NCI-H1436 treated with DMSO at 0.1 percent for 48 hours (cell line): ENCODE measurements at places on chromosomes 13 and 19.

DNA sequence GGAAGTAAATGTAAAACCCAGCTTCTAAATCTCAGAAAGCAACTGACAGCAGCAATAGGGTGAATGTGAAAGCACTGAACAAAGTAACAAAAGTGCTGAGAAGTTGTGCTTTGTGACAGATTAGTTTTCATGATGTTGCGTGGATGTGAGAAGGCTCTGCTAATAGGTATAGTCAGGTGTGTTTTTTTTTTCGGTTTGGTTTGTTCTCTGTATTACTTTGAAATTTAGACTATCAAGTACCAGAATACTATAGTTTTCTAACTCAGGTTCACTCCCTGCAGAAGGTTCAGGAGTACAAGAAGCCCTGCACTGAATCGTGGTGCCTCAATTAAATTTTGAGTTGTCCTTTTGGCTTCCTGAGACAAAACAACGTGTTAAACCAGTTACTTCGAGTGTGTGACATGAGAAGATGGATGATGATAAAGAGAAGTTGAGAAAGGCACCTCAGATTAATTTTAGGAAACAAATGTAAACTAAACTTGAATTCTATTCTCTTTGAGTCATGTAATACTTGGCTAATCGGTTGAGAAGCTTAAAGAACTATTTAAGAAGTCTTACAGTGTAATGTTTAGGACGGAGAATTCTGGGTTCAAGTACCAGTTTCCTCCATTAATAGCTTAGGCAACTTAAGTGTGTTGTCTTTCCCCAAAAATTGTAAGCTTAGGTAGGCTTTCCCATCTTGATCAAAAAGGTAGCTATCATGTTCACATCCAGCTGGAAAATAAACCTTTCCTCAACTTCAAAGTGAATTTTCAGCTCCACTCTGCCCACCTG lies 10.3 kb downstream of the MIR17HG start:
- no peak for DNase-seq

DNA sequence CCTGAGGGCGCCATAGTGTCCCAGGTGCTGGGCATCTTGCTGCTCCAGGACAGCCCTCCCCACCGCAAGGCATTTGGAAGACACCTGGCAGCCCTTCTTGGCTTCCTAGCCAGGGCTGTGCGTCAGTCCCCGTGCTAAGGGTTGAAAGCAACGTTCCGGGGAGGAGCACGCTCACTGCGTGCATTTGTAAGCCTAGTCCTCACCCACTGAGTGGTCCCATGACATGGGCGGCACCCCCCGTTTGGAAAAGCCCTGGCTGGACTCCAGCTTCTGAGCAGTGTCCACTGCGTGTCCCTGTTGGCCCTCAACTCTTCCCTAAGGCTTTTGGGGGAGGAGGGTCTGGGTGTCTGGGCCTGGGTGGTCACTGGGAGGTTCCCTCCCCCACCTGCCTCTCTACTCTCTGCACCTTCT lies 76.3 kb upstream of the GPR183 start:
- no peak for DNase-seq

GRCh38 chr19:29507081-29507860 lies 18.5 kb upstream of the VSTM2B start:
- DNase-seq, result peak; percentile 32

- no peak for DNase-seq
These were observed 12.8 kb downstream of the IQCN start for GRCh38 chr19:18261474-18261873.

GRCh38 chr13:48576448-48577010 lies 43.6 kb upstream of the RCBTB2 start:
- no peak for DNase-seq

- no peak for DNase-seq
These were observed 45.8 kb downstream of the TGDS start for GRCh38 chr13:94550062-94550738.

DNA sequence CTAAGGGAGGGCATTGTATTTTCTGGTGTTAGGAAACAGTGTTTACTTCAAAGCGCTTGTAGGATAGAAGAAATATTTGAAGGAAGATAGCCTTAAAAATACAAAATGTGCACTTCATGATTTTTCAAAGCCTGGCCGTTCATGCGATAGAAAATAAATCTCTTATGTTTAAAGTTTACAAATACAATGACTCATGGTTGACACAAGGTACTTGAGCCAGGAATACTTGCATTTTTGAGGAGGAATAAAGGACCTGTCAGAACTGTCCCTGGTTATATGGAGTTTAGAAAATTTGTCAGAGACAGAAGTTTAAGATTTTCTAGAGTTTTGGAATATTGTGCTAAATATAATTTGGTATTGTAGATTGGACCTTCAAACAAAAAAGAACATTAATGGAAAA lies 1223.2 kb upstream of the SLC10A2 start:
- no peak for DNase-seq

- DNase-seq, result no peak
These were observed 1.5 kb upstream of the WDR18 start for GRCh38 chr19:982567-983170.

GRCh38 chr13:45954836-45955800 lies 97.4 kb downstream of the ZC3H13 start:
- no peak for DNase-seq

GRCh38 chr19:47257411-47258169 lies 1.3 kb downstream of the CCDC9 start:
- no peak for DNase-seq

DNA sequence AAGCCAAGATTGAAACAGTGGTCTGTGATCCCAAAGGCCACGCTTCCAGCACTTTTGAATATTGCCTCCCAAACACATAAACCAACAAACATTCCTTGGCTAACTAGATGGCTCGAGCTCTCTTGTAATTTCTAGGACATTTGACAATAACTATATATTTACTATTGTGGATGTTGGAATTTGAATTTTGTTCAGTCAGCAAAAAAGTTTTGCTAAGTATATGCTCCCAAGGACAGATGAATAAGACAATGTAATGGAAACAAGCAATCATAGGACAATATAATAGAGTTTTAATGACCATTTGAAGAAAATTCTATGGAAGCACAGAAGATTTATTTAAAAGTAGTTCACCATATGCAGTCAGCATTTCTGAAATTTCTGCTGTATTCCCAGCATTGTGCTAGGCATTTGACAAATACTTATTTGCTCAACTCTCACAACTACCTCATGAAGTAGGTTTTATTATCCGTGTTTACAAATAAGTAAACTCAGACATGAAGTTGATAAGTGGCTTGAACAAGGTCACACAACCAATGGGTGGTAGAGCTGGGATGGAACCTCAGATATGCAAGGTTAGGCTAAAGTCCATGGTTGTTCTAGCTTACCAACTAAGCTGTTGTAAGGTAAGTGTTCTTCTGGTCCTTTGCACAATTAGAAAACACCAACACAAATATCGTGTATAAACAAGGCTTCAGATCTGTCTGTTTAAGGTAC lies 205.1 kb downstream of the NUFIP1 start:
- no peak for DNase-seq

- DNase-seq, result no peak
These were observed 1130.3 kb downstream of the PCDH9 start for GRCh38 chr13:66099825-66100224.

- no peak for DNase-seq
These were observed 862.6 kb upstream of the PCDH20 start for GRCh38 chr13:62278271-62278670.

DNA sequence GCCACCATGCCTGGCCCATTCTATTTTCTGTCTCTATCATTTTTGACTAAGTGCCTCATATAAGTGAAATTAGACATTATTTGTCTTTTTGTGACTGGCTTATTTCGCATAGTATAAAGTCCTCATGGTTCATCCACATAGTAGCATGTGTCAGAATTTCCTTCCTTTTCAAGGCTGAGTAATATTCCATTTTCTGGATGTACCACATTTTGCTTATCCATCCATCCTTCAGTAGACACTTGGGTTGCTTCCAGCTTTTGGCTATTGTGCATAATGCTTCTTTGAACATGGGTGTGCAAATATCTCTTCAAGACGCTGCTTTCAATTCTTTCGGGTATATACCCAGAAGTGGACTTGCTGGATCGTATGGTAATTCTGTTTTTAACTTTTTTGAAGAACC lies 51.5 kb upstream of the USE1 start:
- no peak for DNase-seq

- no peak for DNase-seq
These were observed 10.1 kb upstream of the CD22 start for GRCh38 chr19:35318679-35319448.

DNA sequence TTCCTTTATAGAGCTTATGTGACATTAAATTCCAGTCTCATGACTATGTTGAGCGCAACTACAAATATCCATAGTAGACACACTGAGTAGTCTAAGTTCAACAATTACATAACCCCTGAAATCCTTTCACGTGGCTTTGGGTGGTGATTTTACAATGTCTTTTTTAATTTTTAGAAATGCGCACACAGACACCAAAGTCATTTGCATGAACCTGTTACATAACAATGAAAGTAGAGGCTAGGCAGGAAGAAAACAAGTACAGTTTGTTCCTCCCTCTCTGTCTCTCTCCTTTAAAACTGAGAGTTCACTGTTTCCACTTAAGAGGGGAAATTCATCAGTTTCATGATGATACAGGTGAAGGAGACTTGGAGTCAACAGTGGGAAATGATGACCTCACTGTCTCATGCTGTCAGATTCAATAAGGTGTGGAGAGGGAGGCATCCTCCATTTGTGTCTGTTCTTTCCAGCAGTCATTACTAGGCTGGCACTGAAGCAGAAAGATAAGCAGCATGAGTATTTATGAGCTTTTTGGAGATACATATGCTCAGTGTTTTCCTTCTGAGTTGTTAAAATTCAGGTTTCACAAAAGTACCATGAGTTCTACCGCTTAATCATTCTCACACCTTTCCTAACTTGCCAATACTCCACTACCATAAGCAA lies 201.8 kb downstream of the LHFPL6 start:
- no peak for DNase-seq

- no peak for DNase-seq
These were observed 226.7 kb downstream of the RFC3 start for GRCh38 chr13:34044660-34045080.

DNA sequence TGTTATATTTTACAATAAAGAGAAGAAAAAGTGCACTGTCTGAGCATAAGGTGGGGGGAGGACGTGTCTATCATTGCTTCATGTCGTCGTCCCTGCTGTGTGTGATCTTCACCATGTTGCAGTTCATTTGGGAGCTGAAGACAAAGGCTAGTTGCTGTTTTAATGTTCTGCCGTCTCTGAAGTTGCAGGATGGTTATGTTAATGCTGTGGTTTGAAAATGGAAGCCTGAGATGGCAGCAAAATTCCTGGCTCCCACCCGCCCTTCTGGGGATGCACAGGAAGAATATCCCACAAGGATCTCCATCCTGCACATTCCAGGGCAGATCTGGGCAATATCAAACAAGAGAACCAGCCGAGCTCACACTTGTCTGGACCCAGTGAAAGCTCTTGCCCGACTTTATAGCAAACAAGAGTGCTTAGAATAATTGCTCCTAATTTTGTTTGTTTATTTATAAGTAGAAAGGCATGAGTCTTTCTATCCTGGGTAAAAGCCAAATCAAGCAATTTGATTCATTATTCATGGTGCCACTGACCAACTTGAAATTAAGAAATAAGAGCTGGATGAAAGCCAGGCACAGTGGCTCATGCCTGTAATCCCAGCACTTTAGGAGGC lies 110.3 kb upstream of the ABCC4 start:
- DNase-seq, result no peak

DNA sequence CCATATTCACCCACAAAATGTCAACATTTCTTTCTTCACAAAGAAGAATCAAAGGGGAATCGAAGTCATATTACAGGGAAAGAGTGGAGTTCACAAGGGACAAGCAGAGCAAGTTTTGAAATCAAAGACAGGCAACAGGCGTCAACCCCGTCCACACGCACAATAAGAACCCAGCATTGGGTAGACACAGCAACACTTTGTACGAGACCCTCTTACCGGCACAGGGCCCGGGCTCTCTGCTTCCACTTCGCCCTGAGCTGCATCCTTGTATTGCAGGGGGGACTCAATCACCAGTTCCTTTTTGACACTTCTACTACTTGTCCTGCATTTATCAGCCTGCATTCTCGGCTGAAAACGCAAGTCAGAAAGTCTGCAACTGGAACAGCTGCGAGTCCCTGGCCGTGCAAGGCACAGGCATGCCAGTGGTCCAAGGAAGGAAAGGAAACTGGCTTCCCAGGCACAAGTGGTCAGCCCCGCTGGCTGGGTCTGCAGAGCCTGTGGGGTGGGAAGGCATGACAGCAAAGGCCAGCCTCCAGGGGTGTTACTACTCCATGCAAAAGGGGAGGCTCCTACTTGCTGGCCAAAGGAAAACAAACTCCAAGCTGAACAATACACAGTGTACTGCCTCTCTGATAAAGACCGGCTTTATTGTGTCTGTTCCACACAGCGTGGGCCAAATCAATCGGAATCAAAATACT lies at the start of gene DOCK9:
TSS of gene DOCK9 (minus strand) at position 497 of the 698 bp plus-strand sequence. CDS start at position 342, 155 bp downstream.
- no peak for DNase-seq

DNA sequence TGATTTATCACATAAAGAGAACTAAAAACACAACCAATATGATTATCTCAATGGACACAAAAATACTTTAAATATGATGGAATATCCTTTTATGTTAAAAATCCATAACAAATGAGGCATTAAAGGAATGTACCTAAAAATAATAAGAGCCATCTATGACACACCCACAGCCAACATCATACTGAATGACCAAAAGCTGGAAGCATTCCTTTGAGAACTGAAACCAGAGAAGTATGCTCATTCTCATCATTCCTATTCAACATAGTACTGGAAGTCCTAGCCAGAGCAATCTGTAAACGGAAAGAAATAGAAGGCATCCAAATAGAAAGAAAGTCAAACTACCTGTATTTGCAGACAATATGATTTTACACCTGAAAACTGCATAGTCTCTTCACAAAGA lies 671.0 kb downstream of the SLITRK1 start:
- DNase-seq, result no peak

- no peak for DNase-seq
These were observed 7.3 kb downstream of the PPP6R1 start for GRCh38 chr19:55251341-55252081.

DNA sequence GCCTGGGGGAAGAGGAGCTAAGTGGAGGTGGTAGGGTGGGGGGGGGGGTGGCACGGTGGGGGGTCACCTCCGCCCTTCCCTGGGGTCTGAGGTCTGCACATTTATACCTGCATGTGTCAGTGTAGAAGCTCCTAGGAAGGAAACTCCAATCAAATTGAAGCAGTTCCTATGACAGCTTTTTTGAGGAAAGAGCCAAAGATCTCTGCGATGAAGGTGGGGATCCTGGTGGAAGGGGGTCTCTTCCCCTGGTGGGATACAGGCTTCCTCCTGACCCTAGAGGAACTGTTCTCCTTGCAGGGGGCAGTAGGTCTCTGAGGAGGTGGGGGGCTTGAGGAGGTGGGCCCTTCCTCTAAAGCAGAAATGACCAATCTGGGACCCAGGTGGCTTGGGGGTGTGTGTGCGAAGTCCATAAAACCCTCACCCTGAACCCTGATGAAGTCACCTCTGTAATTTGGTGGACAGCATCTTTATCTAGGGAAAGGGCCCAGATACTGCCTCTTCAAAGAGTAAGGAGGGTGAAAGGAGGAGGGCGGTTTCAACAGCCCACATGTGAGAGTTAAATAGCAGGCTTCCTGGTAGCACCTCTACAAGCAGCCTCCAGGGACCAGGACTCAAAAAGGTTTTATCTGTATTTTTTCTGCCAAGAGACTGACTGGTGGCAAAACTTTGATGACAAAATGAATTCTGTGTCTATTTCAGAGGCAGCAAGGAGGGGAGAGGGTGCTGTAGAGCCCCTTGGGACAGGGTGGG lies 12.9 kb downstream of the RANBP3 start:
- no peak for DNase-seq

- DNase-seq, result no peak
These were observed 365.4 kb downstream of the NDFIP2 start for GRCh38 chr13:79846386-79846785.

GRCh38 chr13:44908266-44908665 lies 81.0 kb downstream of the NUFIP1 start:
- DNase-seq, result no peak

- DNase-seq, result no peak
These were observed 53.9 kb upstream of the CEACAM21 start for GRCh38 chr19:41521931-41522555.

GRCh38 chr13:54433493-54434206 lies 1405.0 kb downstream of the OLFM4 start:
- peak; percentile 6 for DNase-seq
